A549 treated with RU486 at 1 μM for 4 hours (cell line): ENCODE measurements at places on chromosomes 5 and 9. TPM values are rescaled to one million over a fixed set of nuclear protein-coding genes. Genes with fewer than 3 reads are reported as not detected.

Gene KCNN2
- total RNA-seq = 0.10 to 0.24 TPM (median 0.17 TPM) in 4 of 5 replicates, not detected in the other

Gene SPATA6L
- 1.6 to 2.5 TPM (median 2.3 TPM) in 5 replicates for total RNA-seq

Gene PCSK5
- 0.81 to 1.2 TPM (median 1.0 TPM) in 5 replicates for total RNA-seq

Gene PCDHA12
- 1.9 to 3.0 TPM (median 2.7 TPM) in 5 replicates for total RNA-seq

Gene FOXD4
- 0.31 to 0.56 TPM (median 0.38 TPM) in 5 replicates for total RNA-seq

Gene SLC6A7
- total RNA-seq = 0.03 TPM in 3 of 5 replicates, not detected in the others

Gene ZNF483
- total RNA-seq = 0.40 to 0.88 TPM (median 0.77 TPM) in 5 replicates

Gene TDRD7
- total RNA-seq = 10.5 to 14.3 TPM (median 12.1 TPM) in 5 replicates

Gene NUTM2G
- total RNA-seq = not detected in 5 replicates

Gene SPAG8
- 0.26 to 0.47 TPM (median 0.41 TPM) in 5 replicates for total RNA-seq

Gene GPR150
- total RNA-seq = 0.07 to 0.26 TPM (median 0.19 TPM) in 4 of 5 replicates, not detected in the other

Gene KIF4B
- total RNA-seq = 0.02 to 0.06 TPM in 2 of 5 replicates, not detected in the others
